ENCODE measurements at places on chromosomes 16 and 17.

GRCh38 chr16:72926177-72927070 is 121.5 kb downstream of the ZFHX3 start:
- no peak for DNase-seq

DNA sequence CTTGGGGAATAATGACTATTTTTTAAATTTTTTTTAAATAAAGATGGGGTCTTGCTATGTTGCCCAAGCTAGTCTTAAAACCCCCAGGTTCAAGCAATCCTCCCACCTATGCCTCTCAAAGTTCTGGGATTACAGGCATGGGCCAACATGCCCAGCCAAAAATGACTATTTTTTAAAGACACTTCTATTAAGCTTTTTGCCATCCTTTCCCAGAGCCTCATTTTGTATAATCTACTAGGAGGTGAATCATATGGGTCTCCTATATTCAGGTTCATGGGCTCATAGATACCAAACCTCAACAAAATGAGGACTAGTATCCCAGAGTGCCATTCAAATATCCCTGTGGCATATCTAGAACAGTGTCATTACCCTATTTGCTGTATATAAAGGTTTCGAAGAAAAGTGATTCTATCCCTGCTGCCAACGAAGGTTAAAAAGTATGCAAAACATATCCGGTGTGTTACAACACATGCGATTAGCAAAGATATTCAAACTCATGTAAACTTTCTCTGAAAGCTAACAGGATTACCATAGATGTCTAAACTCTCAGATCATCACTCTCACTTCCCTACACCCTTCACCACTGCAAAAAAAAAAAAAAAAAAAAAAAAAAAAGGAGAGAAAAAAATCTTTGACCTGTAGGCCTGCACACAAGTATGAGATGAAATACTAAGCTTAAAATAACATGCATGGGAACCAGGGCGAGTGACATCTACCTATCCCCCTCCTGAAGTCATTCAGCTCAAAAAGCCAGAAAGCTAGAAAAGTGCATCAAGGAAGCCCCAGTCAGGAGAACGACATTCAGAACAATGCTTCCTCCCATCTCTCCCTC is 23.5 kb downstream of the XPO6 start:
- DNase-seq = no peak

- no peak for DNase-seq
Measured at GRCh38 chr17:74558882-74559519, 8.3 kb downstream of the CD300H start.

GRCh38 chr17:74603746-74604145 is 11.7 kb upstream of the CD300LD start:
- no peak for DNase-seq

DNA sequence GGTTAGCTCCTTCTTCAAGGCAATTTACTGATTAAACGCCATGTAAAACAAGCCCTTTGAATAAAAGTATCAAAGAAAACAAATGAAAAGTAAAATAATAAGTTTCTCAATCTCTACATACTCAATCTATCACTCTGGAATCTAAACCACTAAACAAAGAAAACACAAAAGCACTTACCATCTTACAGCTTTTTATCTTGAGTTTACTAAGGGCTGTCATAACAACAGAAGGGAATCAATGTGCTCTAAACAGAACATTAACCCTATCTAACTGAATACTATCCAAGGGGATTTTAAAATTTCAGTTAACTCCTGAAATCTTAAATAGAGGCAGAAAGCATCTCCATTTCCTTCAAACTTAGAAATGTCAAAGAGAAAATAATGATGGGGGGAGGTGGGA is 3.4 kb downstream of the SKA2 start:
- no peak for DNase-seq

DNA sequence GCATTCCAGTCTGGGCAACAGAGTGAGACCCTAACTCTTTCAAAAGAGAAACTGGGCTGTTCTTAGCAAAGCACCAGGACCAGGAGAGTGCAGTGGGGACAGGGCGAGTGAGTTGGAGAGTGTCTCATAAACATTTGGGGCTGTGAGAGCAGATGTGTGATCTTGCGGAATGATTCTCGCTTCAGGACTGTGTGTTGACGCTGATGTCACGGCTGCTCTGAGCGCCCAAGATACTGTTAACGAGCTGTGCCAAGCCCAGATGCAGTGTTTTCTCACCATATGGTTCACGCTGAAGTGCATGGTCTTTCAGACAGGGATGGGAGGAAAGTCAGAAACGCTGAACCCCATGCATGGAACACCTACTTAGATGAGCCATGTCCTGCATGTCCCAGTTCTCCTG is 438.2 kb downstream of the HS3ST4 start:
- no peak for DNase-seq

GRCh38 chr16:84540194-84540593 is 35.7 kb upstream of the MEAK7 start:
- DNase-seq = no peak

Data from right cardiac atrium (tissue), 5 donors.